ENCODE measurements at places on chromosomes 7 and 10.

- DNase-seq, result no peak
Observed at GRCh38 chr10:36002445-36002844, 360.3 kb upstream of the FZD8 start.

- DNase-seq, result no peak
Observed at GRCh38 chr10:77104459-77104980, 533.1 kb downstream of the KCNMA1 start.

DNA sequence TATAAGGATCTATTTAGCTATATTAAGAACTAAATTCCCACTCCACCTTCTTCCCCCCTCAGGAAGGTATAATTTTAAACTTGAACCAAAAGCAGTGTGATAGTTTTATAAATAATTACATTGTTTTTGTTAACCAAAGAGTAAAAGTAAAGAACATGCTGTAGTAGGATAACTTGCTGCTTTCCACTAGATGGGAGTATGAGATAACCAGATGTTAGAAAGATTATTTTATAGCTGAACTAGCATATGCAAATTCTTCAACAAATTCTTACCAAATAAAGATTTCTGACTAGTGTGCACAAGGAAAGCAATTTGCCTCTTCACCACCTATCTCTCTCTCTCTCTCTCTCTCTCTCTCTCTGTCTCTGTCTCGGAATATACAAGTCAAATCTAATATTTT lies 31.8 kb downstream of the TES start:
- DNase-seq, result no peak

- no peak for DNase-seq
Observed at GRCh38 chr7:50262916-50263690, 41.4 kb upstream of the IKZF1 start.

DNA sequence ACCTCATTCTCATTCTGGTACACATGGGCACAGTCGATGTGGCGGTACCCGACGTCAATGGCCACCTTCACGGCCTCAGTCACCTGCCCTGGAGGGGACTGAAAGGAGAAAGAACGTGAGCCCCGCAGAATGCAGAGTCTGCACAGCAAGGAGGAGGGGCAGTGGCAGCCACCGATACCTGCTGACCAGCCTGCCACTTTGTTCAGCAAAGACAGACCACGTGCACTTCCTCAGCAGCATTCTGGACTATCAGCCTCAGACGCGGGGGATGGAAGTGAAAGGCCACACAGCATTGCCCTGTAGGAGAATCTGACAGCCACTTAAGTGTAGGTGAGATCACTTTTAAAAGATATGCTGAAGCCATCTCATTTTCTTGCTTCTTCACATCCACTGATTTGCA lies 7.2 kb downstream of the AKR1B1 start:
- DNase-seq, result no peak

GRCh38 chr10:89209718-89210117 lies 2.6 kb upstream of the CH25H start:
- no peak for DNase-seq

DNA sequence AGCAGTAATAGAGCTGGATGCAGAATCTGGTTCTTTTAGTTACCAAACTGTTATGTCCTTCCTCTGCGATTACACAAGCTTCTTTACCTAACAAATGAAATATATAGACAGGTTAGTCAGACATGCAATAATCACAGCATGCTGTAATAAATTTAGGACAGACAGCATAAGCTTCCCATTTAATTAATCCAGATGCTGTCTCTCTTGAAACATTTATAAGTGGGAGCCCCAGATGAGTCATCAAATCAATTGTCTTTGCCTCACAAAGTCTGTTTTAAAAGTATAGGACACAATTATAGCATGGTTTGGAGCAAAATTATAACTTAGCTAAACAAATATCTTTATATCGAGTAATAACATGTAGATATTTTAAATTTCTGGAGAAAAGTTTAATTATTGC lies 1.6 kb downstream of the CDNF start:
- no peak for DNase-seq

GRCh38 chr7:20696002-20696605 lies 80.6 kb downstream of the ABCB5 start:
- DNase-seq, result no peak

- no peak for DNase-seq
Observed at GRCh38 chr10:77456414-77456813, 181.2 kb downstream of the KCNMA1 start.

DNA sequence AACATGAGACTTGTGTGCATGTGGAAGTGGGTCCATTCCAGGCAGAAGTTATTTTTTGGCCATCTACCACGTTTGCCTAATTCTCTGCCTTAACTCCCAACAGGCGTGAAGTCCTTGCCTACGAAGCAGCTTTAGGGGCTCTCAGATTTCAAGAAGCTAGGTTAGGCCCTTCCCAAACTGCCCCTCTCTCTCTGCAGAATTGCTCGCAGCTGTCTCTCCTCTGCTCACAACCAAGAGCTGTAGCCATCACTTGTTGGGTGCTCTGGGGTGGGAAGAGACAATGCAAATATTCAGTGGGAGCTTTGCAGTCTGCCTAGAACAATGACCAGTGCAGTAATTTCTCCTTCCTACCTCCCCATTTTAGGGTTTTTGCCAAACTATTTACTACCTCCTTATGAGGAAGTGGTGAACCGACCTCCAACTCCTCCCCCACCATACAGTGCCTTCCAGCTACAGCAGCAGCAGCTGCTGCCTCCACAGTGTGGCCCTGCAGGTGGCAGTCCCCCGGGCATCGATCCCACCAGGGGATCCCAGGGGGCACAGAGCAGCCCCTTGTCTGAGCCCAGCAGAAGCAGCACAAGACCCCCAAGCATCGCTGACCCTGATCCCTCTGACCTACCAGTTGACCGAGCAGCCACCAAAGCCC lies 24.9 kb downstream of the CYP17A1 start:
- no peak for DNase-seq

- DNase-seq, result no peak
Observed at GRCh38 chr7:156397249-156397648, 243.3 kb upstream of the RNF32 start.

GRCh38 chr10:17793823-17794644 lies 15.1 kb upstream of the MRC1 start:
- no peak for DNase-seq

DNA sequence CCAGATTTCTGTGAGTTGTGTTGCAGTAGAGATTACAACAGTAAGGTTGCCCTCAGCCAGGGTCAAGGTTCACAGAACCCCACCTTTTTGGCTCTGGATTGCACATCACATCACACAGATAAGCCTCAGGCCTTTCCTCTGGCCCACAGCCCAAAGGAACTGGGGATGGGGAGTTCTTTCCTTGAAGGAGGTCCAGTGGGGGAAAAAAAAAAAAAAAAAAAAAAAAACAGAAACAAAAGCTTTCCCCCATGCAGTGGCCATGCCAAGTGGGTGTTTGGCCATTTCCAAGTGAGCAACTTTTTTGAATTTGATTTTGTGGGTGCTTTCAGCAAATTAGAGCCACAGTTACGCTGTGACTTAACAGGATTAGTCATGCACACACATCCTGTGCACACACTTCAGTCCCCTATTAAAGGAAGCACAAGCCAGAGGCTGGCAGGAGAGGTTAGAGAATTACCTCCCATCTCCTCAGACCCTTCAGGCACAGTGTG lies 79.3 kb upstream of the NANOS1 start:
- DNase-seq, result no peak

DNA sequence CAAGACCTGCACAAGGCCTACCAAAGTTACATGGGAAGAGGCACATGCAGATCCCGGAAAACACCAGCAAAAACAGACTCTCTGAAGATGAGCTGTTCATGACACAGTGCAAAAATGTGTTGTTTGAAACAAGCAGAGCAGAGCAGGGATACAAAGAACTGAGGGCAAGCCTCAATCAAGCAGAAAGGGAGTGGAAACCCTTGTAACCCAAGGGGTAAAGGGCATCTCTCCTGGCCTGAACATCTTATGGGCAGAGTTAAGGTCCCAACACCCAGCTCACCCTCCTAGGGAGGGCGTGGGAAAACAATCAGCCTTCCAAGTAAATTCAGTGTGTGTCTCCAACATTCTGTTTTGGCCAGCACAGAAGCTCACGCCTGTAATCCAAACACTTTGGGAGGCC lies 10.5 kb downstream of the PSPH start:
- no peak for DNase-seq

GRCh38 chr10:11581213-11581612 lies 30.2 kb downstream of the USP6NL start:
- no peak for DNase-seq

GRCh38 chr7:132116369-132116768 lies 459.9 kb downstream of the PLXNA4 start:
- no peak for DNase-seq

DNA sequence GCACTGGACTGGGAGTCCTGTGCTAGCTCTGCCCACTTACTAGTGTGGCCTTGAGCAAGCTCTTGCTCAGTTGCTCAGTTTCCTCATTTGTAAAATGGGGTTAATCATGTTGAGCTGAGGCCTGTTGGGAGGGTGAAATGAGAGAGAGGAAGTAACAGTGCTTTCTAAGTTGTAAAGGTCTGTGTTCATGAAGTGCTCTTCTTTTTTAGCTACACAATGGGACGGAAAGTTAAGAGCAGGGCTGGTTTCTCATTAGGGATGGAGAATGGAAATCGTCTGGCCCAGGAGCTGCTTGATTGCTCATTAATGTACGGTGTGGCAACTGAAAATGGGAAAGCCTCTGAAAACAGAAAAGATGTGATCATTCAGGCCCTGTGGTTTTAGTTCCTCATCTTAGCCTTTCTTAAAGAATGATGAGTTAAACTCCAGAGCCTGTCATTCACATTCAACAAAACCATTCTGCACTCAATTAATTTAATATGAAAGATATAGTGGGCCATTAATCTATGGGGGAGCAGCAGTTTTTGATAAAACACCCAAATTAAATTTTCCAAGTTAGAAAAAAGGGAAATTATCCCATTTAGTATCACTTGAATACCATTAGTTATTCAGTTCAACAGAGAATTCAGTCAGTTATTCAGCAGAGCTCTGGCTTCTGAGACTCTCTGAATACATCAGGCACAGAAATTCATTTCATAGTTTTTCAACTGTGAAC lies 60.5 kb downstream of the SH2D4B start:
- DNase-seq, result no peak

GRCh38 chr7:71793251-71793650 lies 618.9 kb downstream of the CALN1 start:
- DNase-seq, result no peak

GRCh38 chr7:112366886-112367285 lies 83.4 kb upstream of the IFRD1 start:
- no peak for DNase-seq

GRCh38 chr10:2899246-2899951 lies 167.9 kb upstream of the PFKP start:
- DNase-seq, result no peak

DNA sequence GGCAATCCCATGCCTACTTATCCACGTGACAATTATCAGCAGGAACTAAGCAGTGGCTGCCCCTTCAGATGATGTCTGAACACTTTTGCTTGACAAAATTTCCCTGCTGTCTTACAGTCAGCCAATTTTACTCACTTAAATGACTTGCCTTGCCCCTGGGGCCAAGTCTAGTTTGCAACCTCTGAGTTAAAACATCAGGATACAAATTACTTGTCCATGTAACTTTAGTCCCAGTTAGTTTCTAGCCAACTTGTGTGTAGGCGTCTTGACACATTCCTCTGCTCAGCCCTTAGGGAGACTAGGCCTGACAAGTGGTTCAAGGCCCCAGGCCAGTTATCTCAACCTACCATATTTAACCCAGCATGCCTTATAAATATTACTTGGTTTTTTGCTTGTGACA lies 11.6 kb upstream of the TYSND1 start:
- no peak for DNase-seq

DNA sequence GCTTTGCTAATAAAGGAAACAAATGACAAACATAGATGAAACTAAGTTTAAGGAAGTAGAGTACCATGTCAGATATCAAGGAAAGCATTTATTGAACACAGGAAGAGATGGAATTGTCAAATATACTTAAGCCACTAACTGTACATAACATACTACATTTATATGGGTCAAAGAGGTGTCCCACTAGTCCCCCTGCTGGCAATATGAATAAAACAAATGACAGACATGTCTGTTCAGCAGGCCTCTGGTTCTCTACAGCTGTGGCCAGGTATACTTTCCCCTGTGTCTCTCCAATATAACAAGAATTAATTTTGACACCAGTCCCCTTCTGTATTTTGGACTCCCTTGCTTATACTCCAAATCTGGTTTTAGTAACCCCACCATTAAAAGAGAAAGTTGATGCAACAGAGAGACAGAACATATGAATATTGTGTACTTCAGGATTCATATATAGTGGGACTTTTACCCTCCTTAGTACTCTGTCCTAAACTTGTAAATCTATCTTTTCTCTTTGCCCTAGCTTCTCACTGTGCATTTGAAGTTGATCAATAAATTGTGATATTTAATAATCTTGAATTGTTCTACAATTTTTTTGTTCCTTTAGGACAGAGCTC lies 42.9 kb downstream of the CD36 start:
- no peak for DNase-seq

DNA sequence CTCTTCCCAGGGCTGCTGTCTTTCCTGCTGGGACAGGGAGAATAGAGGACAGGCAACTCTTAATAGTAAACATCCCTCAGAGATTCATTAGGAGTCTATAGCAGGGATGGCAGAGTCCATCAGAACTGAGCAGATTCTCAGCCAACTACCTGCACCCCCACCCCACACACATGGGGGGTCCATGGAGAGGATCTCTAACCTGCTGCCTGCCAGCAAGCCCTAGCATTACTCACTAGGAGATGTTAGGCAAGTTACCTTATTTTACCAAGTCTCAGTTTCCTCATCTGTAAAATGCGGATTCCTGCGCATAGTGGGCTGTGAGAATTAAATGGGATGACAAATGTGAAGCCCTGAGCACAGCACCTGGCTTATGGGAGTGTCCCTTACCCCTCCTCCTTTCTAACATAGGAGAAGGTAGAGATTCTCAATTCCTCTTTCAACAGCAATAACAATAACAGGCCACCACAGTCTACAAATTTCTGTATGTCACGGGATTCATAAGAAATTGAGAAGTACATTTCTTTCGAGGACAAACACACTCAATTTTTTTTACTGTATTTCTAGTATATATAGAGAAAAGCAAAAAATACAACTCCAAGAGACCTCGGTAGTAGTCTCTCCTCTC lies 23.8 kb upstream of the WDR11 start:
- no peak for DNase-seq

- no peak for DNase-seq
Observed at GRCh38 chr10:47435081-47435480, 48.8 kb downstream of the ANXA8 start.

DNA sequence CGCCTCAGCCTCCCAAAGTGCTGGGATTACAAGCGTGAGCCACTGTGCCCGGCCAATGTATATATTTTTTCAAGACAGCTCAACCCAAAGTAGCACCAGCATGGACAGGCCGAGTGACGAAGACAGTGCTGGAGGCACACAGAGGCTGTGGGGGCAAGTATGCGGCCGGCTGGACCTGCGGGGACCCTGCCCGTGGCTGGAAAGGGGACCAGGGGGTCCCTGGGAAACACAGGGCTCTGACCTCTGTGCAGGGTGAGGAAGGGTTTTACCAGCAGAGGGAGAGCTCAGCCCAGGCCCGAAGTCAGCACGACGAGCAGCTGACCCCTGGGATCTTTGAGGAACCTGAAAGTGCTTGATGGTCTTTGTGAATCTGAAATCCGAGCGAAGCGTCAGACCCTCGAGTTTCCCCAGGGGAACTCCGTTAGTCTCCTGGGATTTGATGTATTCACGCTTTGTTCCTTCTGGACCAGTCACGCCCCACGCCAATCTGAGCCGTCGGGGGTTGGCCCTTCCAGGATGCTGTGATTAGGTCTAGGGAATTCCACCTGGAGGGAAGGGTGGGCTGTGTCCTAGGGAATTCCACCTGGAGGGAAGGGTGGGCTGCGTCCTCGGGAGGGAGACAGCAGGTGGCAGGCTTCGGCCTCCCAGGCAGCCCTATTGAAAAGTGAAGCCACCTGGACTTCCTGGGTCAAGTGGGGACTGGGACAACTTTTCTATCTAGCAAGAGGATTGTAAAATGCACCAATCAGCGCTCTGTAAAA lies 10.9 kb upstream of the ZFAND2A start:
- no peak for DNase-seq

All from activated naive CD4-positive, alpha-beta T cell (primary cell).